M059J (cell line): ENCODE measurements at places on chromosomes 2 and 18. TPM values are rescaled to one million over a fixed set of nuclear protein-coding genes. Genes with fewer than 3 reads are reported as not detected.

Gene POMC
- not detected in 2 replicates for total RNA-seq

Gene CPLX4
- not detected in 2 replicates for total RNA-seq

Gene C2orf92
- total RNA-seq, result 1.1 TPM in 1 of 2 replicates, not detected in the other

Gene DAW1
- total RNA-seq, result 0.30 TPM in 1 of 2 replicates, not detected in the other

Gene CCDC148
- total RNA-seq, result 0.79 TPM in 1 of 2 replicates, not detected in the other

Gene DSG4
- not detected in 2 replicates for total RNA-seq

Gene NTSR2
- total RNA-seq, result 0.12 TPM in 1 of 2 replicates, not detected in the other

Gene ALPI
- total RNA-seq, result not detected in 2 replicates

Gene GDF7
- total RNA-seq, result 0.05 TPM in 1 of 2 replicates, not detected in the other

Gene HAT1
- 99.6 and 151 TPM in 2 replicates for total RNA-seq

Gene IWS1
- total RNA-seq, result 31.8 and 43.4 TPM in 2 replicates

Gene NEB
- not detected in 2 replicates for total RNA-seq

Gene RASGRP3
- total RNA-seq, result 24.5 and 26.4 TPM in 2 replicates

Gene MBP
- 4.7 and 9.9 TPM in 2 replicates for total RNA-seq

Gene ARHGAP15
- total RNA-seq, result not detected in 2 replicates

Gene HOXD3
- total RNA-seq, result 0.12 and 0.30 TPM in 2 replicates

Gene NEU2
- not detected in 2 replicates for total RNA-seq

Gene DUSP19
- 0.98 and 2.4 TPM in 2 replicates for total RNA-seq

Gene KRTCAP3
- not detected in 2 replicates for total RNA-seq

Gene ABHD1
- total RNA-seq, result 0.12 TPM in 1 of 2 replicates, not detected in the other

Gene HOXD10
- total RNA-seq, result 9.3 and 15.0 TPM in 2 replicates

Gene IL36A
- not detected in 2 replicates for total RNA-seq

Gene TRABD2A
- total RNA-seq, result 0.81 and 3.7 TPM in 2 replicates

Gene ANKRD30B
- total RNA-seq, result 0.57 and 3.4 TPM in 2 replicates

Gene ANKRD29
- total RNA-seq, result 8.3 and 10.6 TPM in 2 replicates

Gene ACP1
- total RNA-seq, result 99.4 and 125 TPM in 2 replicates

Gene KCNG2
- not detected in 2 replicates for total RNA-seq

Gene BOLL
- not detected in 2 replicates for total RNA-seq

Gene GAL3ST2
- total RNA-seq, result not detected in 2 replicates

Gene TRMT61B
- total RNA-seq, result 12.2 and 18.2 TPM in 2 replicates

Gene PLEKHB2
- 116 and 139 TPM in 2 replicates for total RNA-seq

Gene IMMT
- total RNA-seq, result 50.5 and 68.6 TPM in 2 replicates

Gene DPP4
- total RNA-seq, result 13.5 and 17.5 TPM in 2 replicates

Gene LINC00305
- total RNA-seq, result not detected in 2 replicates

Gene STEAP3
- total RNA-seq, result 9.8 and 13.9 TPM in 2 replicates

Gene SKOR2
- total RNA-seq, result not detected in 2 replicates

Gene OSBPL6
- 4.0 and 5.7 TPM in 2 replicates for total RNA-seq

Gene CD8B2
- 0.10 TPM in 1 of 2 replicates, not detected in the other for total RNA-seq

Gene TTN
- total RNA-seq, result 0.52 and 0.71 TPM in 2 replicates

Gene OBSL1
- total RNA-seq, result 44.2 and 81.4 TPM in 2 replicates

Gene PPP1R1C
- total RNA-seq, result 5.2 and 8.4 TPM in 2 replicates

Gene SPC25
- 17.8 and 27.3 TPM in 2 replicates for total RNA-seq

Gene IL36B
- total RNA-seq, result not detected in 2 replicates

Gene SFXN5
- 7.9 and 17.3 TPM in 2 replicates for total RNA-seq

Gene SP9
- total RNA-seq, result 0.91 and 1.1 TPM in 2 replicates

Gene GPAT2
- total RNA-seq, result not detected in 2 replicates
